Stimulated activated CD8-positive, alpha-beta memory T cell treated with anti-CD3 and anti-CD28 coated beads, Interleukin-12 subunit alpha, Interleukin-12 subunit beta, amount 100 ng/mL, for 4 hours (primary cell): ENCODE measurements at places on chromosomes 2 and 18.

- DNase-seq = no peak
These were observed 27.2 kb downstream of the DPYSL5 start for GRCh38 chr2:26875065-26875634.

DNA sequence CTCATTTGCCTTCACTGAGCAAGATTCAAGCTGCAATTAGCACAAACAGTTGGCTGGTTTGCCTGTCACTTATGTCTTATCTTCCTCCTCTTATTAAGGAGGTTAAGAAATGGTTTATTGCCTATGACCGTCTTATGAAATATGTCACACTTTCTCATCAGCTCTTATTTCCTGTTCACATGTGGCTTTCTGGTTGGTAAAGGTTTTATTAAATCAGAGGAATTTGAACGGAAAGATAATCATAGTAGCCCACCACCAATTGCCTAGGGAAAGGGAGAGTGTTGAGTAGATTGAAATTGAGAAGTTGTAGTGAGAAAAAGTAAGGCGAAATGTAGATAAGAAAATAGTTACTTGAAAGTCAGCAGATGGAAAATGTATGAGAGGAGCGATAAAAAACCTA lies 4.2 kb upstream of the IL1R1 start:
- DNase-seq = no peak

DNA sequence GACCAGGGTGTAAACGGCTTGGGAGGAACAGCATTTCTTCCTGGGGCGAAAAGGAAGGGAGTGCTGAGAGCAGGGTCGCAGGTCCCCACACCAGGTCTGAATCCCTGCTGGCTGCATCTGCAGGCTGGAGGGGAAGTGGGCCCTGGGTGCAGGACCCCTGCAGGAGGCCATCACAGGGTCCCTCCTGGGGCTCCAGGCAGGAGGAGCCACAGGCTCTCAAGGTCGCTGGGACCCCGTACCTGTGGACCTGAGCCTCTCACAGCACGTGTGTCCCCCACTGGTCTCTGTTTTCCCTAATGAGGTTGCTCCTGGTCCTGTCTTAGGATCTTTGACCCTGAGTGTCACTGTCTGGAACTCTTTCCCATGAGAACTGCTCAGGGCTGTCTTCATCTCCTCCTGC lies 147.8 kb upstream of the ZNF236 start:
- DNase-seq = no peak

GRCh38 chr2:62284980-62285379 lies 89.1 kb downstream of the B3GNT2 start:
- DNase-seq = no peak

GRCh38 chr18:10194592-10194991 lies 259.8 kb upstream of the APCDD1 start:
- no peak for DNase-seq

GRCh38 chr2:45769854-45770576 lies 118.5 kb downstream of the PRKCE start:
- DNase-seq = no peak

GRCh38 chr2:69693775-69694450 lies 48.0 kb upstream of the ANXA4 start:
- no peak for DNase-seq

DNA sequence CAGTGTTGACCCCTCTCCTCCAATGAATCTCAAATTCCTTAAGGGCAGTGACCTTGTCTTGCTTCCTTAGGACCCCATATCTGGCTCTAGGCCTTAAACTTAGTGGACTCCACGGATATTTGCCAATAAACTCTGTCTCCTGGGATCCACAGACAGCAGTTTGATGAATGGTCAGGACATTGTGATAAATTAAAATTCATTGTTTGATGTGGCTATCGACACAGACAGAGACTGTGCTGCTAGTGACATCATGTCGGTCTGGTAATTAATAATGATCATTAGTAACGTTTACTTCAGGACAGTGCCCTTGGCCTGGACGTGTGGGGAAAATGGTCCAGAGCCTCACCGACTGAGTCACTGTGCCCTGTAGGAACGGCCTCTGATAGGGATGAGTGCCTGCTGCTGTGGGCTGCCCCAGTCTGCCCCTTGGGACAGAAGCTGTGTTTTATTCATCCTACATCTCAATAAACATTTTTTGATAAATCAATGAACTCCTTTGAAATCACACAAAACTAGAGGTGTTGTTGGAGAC lies 5.2 kb upstream of the SLC35F6 start:
- no peak for DNase-seq

DNA sequence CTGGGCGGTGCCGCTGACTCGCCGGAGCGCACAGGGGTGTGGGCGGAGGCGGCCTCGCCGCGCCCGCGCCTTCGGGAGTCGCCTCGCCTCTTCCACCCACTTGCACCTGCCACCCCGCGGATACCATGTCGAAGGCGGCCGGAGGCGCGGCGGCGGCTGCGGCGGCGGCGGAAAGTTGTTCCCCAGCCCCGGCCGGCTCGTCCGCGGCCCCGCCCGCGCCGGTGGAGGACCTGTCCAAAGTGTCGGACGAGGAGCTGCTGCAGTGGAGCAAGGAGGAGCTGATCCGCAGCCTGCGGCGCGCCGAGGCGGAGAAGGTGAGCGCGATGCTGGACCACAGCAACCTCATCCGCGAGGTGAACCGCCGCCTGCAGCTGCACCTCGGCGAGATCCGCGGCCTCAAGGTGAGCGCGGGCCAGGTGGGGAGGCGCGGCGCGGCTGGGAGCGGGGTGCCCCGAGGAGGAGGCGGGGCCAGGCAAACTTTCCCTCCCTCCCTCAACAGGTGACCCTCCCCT lies 766 bp downstream of the CCDC85A start:
- no peak for DNase-seq

- DNase-seq = no peak
These were observed 14.4 kb upstream of the VRK2 start for GRCh38 chr2:58032016-58032763.

DNA sequence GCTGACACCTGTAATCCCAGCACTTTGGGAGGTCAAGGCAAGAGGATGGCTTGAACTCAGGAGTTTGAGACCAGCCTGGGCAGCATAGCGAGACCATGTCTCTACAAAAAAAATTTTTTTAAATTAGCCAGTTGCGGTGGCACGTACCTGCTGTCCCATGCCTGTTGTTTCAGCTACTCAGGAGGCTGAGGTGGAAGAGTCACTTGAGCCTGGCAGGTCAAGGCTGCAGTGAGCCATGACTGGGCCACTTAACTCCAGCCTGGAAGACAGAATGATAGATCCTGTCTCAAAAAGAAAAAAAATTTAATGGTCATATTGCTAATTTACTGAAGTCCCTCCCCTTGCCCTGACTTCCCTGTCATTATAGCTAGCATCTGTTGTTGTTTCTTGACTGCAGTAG lies 112.6 kb downstream of the ARHGAP28 start:
- DNase-seq = no peak

DNA sequence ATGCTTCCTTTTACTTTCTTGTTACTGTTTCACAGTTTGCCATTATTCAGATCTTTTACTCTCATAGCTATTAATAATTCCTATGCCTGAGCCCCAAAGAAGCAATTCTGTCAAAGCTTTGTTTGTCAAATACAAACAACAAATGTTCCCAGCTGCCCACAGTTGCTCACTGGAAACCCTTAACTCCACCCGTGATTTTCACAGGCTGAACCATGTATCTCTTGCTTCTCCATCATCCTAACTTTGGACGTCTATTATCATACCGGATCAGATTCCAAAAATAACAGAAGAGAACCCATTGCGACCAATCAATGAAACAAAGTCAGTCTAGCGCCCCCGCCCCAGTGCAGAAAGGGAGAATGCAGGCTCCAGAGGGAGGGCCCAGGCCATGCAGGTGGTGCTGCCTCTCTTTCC lies 24.2 kb downstream of the COLEC12 start:
- DNase-seq = no peak

DNA sequence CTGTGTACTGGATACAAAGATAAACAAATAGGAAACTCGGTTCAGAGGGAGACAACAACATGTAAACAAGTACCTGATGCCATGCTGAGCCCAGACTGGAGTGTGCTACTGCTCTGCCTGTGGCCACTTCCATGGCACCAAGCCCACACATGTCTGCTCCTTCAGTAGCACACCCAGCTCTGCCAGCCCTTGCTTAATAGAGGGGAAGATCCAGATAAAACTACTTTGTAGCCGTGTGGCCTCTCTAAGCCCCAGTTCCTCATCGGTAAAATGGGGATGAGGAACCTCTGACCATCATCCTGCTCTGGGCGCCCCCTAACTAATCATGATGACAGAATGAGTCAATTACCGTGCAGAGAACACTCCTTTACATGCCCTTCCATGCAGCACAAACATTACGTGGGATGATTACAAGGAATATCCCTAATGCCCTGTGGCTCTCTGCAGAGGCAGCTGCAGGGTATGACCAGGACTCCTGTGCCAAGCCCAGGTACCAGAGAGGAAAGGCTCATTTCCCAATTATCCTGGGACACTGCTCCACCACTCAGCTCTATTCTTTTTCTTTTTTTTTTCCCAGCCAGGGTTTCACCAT lies 34.9 kb downstream of the DNMT3A start:
- no peak for DNase-seq

DNA sequence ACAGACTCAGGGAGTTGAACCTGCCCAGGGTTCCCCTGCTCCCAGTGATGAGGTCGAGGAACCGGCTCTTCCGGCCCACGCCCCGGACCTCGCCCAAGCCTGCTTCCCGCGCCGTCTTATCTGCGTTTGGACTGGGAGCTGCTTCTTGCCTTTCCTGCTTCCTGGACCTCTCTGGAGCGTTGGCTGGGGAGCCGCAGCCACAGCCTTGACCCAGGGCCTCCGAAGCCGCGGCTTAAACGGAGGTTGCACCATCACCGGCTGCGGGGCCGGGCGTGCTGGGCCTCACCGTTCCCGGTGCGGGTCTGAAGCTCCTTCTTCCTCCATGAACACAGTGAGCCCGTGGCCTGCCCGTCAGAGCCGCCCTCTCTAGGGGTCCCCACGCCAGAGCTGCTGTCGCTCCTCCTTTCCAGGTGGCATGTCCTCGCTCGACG lies 13.3 kb downstream of the NTSR2 start:
- DNase-seq = no peak

- no peak for DNase-seq
These were observed 138.2 kb upstream of the OTOS start for GRCh38 chr2:240278661-240279060.

- no peak for DNase-seq
These were observed 25.8 kb downstream of the KCNJ3 start for GRCh38 chr2:154724194-154724797.

- no peak for DNase-seq
These were observed 276.4 kb upstream of the HS6ST1 start for GRCh38 chr2:128594953-128595677.

DNA sequence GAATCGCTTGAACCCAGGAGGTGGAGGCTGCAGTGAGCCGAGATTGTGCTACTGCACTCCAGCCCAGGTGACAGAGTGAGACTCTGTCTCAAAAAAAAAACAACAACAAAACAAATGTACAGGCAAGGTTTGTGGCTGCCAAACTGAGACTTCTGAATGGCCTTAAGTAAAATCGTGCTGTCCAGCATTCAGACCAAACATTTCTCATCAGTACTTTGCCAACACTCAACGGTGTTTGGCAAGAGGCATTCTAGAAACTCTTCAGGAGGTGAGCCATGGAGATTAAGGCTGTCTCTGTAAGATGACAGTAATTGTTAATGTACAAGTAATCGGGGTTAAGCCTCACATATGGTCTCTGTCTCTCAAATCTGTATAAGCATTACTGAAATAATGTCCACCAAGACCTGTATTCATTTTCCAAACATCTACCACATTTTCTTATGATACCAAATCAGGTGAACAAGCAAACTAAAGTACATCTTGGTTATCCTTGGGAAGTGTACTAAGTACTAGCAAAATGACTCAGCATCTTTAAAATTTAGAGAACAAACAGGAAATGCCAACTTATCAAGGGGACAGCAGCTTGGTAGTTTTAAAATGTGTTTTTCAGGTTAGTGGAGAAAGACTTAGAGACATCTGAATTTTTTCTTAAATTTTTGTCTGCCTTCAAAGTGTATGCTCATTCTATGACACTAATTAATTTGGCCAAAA lies 29.3 kb downstream of the SERPINE2 start:
- no peak for DNase-seq

DNA sequence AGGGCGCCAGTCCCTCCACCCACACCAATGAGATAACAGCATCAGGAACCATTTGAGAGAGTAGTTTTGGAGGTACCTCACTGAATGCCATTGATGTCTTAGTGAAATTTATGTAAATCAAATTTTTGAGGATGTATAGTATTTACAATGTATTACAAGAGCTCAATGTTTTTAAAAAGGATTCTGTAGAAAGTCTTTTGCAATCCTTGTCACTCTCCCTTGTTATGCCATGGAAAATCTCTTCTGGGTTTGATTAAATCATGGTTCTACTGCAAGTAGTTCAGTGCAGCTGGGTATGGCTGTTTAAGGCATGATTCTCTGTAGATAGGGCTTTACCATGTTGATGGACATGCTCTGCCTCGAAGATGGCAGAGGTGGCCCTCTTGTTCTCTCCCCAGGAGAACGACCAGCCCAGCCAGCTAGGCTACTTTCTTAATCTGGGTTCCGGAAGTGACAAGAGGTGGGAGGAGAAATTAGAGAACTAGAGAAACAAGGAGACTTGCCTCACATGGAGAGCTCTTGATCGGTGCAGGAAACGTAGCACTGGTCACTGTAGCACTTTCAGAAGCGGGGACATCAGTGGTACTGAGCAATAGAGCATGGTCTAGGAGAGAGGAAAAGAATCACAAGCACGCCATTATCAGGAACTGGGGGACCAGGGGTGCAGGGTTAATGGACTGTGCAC lies 202.7 kb downstream of the CLIP4 start:
- DNase-seq = no peak

DNA sequence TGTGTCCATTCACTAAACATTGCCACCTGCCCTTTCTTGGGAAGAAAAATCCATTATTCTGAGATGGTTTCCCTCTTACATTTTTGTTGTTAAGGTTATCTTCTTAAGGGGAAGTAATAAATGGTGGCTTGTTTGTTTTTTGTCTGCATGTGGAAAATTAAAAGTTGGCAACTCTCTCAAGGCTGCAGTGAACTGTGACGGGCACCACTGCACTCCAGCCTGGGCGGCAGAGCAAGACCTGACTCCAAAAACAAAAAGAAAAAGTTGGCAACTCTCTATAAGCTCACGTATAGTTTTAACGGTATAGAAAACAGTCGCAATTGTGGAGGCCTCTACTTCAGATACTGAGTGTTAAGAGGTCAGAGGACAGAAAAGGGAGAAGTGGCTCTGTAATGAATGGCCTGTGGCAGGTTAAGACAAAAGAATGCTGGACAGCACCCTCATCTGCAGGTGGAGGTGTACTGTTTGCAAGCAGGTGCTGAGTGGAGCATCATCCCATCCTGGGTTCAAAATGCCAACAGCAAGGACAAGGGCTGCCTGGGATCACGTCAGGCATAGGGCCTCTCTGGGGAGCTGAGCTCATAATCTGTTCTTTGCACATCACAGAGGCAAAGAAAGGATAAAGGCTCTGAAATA lies 16.7 kb downstream of the L3MBTL4 start:
- DNase-seq = no peak
